CD8-positive, alpha-beta memory T cell (primary cell): ENCODE measurements at places on chromosomes 1 and 21.

GRCh38 chr1:209585672-209586071 lies 2.2 kb downstream of the CAMK1G start:
- no peak for DNase-seq

GRCh38 chr21:35658242-35658641 lies 402.1 kb downstream of the SETD4 start:
- no peak for DNase-seq

DNA sequence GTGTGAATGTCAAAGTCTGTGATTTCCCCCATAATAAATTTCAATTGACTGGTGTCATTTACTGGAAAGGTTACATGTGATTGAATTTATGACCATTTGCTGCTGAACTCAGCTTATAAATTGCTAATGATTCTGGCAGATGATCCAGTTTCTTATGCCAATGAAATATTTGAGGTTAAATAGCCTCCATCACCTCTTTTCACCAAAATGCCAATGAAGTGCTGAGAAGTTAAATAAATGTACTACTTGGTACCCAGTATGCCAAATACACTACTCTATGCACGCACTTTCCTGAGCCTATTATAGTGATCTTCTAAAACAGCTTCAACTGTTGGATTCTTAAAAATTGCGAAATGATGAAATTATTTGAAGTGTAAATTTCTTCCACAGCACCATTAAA lies 741.4 kb downstream of the PLA2G4A start:
- no peak for DNase-seq

GRCh38 chr1:221723848-221724236 lies 18.0 kb downstream of the DUSP10 start:
- no peak for DNase-seq

DNA sequence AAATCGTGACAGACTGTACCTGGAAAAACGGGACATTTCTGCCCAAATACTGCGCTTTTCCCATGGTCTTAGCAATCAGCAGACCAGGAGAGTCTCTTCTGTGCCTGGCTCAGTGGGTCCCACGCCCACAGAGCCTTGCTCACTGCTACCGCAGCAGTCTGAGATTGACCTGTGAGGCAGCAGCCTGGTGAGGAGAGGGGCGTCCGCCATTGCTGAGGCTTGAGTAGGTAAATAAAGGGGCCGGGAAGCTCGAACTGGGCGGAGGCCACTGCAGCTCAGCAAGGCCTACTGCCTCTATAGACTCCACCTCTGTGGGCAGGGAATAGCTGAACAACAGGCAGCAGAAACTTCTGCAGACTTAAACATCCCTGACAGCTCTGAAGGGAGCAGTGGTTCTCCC lies 203.1 kb downstream of the DENND1B start:
- no peak for DNase-seq
